Endodermal cell (in vitro differentiated cells): ENCODE measurements at places on chromosomes 2 and 18. TPM values are rescaled to one million over a fixed set of nuclear protein-coding genes. Genes with fewer than 3 reads are reported as not detected.
A peak's percentile ranks its signal among the peaks of the same experiment; 100 is the strongest.

- DNase-seq: no peak
Observed at GRCh38 chr2:37583867-37584266, 87.6 kb downstream of the CDC42EP3 start.

DNA sequence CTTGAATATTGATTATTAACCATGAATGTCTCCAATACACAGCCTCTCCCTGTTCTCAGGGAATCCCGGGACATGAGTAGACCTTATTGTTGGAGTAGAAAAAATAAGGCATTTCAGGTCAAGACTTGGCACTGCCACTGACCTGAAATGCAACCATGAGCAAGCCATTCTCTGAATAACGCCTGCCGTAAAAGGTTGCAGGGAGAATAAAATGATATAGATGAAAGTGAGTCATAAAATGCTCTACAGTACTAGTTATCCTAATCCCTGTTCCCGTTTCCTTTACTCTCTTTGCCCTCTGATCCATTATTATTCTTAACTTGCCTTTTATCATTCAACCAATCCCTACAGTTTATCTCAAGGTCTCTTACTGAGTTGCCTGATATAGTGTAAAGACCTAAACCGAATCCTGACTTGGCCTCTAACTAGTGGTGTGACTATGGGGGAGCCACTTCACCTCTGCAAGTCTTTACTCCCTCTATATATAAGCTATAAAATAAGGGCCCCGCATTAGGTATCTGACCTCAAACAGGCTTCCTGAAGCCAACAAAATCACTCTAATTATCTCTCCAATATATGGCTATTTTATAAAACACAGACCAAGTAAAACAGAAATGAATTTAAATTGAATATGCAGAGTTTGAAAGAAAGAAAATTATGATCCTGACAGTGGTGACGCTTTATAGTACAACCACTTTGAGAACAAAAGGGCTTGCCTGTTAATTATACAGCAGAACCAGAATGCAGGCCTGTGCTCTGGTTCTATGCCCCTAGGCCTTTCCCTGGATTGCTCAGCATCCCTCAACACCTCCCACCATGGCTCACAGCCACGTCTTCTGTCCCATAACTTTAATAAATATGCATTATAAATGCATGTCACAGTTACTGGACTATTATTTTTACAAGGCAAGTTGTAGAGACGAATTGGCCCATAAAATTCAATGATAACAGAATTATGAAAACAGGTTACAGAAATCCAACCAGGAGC is 183.1 kb downstream of the STK39 start:
- DNase-seq: no peak

DNA sequence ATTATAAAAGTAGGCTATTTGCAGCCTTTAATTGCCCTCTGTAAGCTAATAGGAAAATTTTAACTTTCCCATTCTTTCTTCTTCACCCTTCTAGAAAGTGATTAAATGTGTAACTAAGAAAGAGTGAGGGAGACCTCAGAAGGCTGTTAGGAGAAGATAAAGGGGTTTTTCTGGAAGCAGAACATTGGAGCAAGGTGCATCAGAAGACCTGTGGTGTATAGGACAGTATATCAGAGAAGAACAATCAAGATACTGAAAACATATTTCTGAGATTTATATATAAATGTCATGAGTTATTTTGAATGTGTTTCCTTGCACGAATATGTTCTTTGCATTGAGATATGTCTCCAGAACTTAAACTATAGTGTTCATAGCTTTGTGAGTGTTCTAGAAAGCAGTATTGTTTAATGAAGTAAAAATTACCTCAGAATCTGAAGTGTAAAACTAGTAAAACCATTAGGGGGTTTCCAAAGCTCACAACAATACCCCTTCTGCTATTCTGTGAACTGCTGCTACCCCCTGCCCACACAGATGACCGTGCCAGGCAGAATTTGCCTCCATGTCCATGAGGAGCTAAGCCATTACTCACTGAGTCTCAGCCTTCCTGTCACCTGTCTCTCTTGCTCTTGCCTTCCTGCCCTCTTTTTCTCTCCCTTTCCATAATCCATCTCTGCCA is 537.9 kb downstream of the EPHA4 start:
- no peak for DNase-seq

DNA sequence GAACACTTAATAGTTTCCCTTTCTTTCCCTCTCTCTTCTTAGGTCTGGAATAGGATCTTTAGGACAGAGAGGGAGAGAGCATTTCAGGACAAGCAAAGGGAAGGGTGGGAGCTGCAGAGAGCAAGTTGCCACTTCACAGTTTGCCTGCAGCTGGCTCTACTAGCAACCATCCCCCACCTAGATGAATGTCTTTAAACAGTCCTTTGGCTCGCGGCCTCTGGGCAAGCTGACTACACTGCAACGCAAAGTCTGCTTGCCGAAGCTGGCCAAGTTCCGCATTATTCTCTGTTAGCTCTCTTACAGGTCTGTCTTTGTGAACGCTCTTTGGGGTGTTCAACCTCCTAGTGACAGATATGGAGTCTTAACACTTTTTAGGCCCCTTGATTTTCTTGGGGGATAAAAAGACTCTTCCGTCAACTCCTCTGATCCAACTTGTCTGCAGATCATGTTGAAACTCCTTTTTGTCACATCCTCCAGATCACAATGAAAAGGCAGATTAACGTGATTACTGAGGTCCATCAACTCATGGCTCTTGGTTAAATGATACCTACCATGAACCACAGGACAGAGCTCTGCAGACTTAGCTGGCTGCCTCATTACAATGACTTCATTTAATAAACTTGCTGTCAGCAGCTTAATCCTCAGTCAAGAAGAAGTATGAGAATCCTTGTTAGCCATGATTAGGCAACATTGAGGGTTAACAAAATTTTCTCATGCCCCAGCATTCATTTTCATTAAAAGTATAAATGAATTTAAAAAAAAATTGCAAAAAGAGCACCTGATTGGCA is 74.6 kb downstream of the SLC4A3 start:
- DNase-seq: peak; percentile 70

DNA sequence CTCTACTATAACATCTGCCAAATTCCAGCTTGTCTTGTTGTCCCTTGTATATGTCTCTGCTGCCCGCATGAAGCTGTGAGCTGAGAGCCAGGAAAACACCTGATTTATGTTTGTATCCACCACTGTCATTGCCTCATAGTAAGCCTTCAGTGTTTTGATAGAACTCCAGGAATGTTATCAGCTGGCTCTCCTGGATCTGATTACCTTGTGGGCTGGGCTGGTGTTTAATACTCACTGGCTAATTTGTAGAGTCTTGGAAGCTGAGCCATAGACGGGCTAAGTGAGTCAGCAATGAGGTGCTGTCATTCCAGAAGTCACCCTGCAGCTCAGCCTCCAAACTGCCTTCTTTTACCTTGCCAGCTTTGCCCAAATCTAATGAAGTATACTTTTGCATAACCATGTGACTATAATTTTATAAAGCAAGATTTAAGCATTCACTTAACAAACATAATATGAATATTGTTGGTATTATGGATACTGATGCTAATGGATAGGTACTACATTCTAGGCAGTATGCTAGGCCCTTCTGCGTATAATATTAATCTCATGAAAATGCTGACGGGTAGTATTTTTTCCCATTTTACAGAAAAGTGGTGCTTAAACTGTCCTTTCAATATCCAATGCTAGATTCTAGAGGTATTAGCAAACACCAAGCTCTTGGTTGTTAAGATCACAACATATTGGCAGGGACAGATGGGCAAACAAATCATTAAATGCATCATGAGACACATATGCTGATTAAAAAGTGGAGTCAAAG is 62.7 kb upstream of the GATA6 start:
- peak; percentile 61 for DNase-seq

DNA sequence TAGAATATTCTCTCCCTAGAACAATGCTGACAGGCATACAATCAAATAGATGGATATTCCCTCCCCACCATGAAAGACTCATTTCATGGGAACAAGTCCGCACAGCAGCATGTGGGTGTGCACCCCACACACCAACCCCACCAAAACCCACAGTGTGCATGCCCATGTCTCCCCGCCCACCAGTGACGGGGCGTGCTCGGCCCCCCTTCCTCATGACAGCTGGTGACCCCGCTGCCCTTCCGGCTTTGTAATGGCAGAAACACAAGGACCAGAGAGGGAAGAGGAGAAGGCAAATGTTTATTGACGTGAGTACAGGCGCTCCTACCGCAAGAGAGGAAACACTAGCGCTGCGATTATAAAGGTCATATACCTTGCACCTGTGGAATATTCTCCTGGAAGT is 30.8 kb upstream of the ODC1 start:
- peak; percentile 49 for DNase-seq

MYOM1 gene
- total RNA-seq: 0.27 and 0.88 TPM in 2 replicates

ACKR3 gene
- 76.9 to 163 TPM (median 87.6 TPM) in 3 replicates for total RNA-seq
